ENCODE measurements at places on chromosomes 5 and 9.

- no peak for DNase-seq
Observed at GRCh38 chr9:123064716-123065115, 31.2 kb downstream of the GPR21 start.

- no peak for DNase-seq
Observed at GRCh38 chr9:101787891-101788290, 49.4 kb upstream of the GRIN3A start.

DNA sequence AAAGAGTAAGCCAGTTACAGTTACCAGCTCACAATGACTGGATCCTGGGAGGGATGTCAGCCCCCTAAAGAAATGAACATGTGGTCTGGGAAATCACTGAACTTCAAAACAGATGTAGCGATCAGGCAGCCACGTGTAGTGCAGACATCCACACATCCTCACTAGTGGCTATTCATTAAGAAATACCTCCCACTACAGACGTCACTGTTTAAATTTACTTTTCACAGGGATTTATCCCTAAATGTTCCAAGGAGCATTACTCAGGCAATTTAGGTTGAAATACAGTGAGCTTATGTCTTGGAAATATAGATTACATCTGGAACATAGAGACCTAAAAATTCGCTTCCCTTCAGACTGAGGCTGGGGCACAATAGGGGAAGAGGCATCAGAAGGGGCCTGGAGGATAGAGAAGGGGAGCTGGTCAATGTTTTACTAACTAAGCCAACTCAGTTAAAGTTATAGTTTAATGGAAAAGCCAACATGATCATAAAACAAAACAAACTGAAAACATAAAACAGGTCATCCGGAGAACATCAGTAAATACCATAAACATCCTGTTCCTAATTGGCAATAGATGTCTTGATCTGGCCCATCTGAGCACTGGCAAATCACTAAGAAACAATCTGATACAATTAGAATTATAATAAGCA, 92.3 kb downstream of the FANCC start:
- no peak for DNase-seq

GRCh38 chr5:96922499-96923244, 13.2 kb upstream of the LNPEP start:
- DNase-seq = no peak

DNA sequence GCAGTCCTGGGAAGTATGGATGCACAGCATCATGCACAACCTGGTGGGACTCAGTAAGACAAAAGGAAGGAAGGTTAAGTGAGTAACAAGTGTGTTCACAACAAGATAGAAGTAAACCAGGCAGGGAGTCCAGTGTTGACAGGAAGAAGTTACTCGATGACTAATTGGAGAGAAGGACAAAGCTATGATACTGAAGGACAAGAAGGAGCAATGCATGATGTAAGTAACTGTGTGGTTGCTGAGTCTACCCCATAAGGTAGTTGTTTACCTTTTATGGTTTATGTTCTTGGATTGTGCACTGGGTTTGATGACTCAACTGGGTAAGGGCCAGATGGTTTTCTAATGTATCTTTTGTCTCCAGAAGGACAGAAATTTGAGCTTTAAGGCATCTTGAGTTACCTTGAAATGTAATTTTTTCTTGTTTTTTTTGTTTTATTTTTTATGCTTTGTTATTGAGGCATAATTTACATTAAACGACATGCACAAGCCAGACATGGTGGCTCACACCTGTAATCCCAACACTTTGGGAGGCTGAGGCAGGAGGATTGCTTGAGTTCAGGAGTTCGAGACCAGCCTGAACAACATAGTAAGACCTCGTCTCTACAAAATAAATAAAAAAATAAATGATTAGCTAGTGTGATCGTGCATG, 89.2 kb upstream of the CAST start:
- no peak for DNase-seq

DNA sequence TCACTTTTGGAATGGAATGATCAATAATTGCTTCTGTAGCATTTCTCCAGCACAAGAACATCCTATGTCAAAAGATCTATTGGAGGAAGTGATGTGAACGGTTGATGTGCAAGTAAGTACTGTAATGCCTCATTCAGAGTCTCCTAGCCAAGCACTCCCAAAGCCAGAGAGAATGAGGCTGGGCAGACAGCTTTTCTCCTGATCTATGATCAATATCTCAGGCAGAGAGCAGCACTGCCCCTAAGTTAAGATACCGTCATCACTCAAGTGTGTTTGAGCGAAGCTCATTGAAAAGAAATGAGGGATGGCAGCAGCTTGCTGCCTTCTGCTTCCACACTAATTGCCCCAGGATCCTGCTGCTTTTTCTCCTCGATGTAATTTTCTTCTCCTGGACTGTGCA, 324.1 kb upstream of the GRAMD2B start:
- DNase-seq = no peak

DNA sequence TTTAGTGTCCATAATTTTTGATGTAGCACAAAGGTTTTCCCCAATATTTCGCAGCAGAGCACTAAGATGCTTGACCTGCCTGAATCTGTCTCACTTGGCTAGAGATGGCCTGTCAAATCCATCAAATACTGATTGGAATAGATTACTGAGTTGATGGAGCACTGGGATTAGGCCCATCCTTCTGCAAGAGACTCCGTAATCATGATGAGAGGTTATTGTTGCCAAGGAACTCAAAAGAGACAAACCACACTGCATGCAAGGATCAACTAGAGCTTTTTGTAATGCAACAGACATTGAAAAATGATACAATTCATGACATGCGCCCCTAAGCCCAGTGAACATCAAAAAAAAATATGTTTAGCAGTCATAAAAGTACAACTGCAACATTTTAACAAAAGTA, 585.3 kb upstream of the GRAMD2B start:
- DNase-seq = no peak

GRCh38 chr5:124634741-124635323, 111.6 kb downstream of the ZNF608 start:
- DNase-seq = no peak

- DNase-seq = no peak
Observed at GRCh38 chr5:149572576-149573231, 8.6 kb upstream of the ARHGEF37 start.
